ENCODE measurements at places on chromosomes 7 and 10. TPM values are rescaled to one million over a fixed set of nuclear protein-coding genes. Genes with fewer than 3 reads are reported as not detected.

Gene KNDC1
- total RNA-seq = 1.8 TPM

Gene FAM25A
- 1.1 TPM for total RNA-seq

Gene ADRA2A
- 0.07 TPM for total RNA-seq

Gene CCL26
- total RNA-seq = 14.5 TPM

Gene FKBP14
- 11.0 TPM for total RNA-seq
